ENCODE measurements at places on chromosomes 5 and 9.

DNA sequence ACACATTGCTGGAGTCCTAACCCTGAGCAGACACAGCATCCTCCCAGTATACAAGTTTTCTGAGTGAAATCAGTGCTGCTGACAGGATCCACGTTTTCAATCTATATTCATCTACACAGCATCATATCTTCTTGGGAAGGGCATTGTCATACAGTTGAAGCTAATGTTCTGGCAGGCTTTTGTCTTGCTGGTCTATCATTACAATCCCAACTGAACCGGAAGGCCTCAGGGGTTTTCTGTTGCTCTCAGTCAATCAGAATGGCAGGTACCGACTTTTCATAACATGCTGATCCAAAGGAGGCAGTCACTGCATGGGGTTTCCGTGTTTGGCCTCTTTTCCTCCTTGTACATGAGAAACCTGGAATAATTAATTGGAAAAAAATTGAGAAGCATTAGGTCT, 2118.8 kb upstream of the WWC1 start:
- no peak for DNase-seq

DNA sequence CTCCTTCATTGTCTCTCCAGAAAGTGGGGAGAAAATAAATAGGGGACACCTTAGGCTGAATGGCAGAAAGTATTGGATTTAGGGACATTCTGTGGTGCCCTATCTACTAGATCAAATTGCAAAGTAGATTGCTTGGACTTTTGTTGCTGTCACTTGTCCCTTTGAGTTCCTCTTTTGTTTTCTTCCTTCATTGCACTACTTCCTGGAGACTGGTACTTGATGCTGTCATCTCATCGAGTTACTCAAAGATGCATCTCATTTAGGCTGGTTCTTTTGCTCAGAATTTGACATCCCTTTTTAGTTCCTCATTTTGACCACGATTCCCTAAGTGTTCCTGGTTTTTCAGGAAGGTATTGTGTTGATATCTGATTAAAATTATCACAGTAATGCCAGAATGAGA, 137.6 kb downstream of the ADGRV1 start:
- DNase-seq, result no peak

- DNase-seq, result peak; percentile 82
Measured at GRCh38 chr5:10283927-10284635, 23.6 kb downstream of the CMBL start.

DNA sequence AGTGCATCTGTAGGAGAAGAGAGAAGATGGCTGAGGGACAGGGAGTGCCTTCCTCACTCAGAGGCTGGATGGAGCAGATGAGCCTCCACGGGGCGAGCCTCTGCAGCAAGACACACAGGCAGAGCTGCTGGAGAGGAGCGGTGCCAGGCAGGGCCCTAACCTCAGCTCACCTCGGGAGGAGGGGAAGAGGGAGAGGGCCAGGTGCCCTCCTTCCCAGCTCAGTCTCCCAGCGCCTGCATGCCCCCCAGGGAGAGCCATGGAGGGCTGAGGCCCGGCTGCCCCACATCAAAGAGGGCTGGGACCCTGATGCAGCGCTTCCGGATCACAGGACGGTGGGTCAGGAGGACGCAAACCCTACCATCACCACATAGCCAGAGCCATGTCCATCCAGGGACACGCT, 13.6 kb upstream of the SPATA31E1 start:
- DNase-seq, result no peak

- no peak for DNase-seq
Measured at GRCh38 chr5:78562001-78562400, 86.6 kb downstream of the LHFPL2 start.

- DNase-seq, result no peak
Measured at GRCh38 chr9:110141227-110141793, 66.6 kb downstream of the C9orf152 start.

DNA sequence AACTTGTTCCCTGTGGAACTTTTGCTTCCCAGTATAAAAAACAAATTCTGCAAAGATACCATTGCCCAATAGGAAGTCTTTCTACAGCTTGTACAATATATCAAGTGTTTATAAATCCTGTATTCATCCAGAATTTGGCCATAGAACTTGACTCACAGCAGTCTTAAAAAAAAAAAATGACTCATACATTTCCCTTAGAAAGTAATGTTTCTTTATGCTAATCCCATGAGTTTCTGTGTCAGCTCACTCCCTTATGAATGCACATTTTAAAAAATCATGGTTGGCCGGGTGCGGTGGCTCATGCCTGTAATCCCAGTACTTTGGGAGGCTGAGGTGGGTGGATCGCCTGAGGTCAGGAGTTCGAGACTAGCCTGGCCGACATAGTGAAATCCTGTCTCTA, 89.3 kb upstream of the DMRT1 start:
- DNase-seq, result no peak

DNA sequence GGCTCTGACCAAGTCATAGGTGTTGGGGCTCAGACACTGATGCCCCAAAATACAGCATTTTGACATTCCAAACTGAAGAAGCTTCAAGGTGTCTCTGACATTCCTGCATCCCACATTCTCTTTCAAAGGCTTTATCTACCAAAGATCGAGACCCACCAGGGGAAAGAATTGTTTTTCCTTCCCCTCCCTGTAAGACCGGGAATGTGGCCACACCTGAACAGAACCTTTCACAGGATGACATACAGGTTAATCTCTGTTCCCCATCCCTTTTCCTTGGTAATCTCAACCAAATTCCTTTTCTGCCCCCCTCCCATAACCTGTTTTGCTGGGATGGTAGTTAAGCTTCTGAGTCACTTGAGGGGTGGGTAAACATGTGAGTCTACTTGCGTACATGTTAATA, 72.3 kb downstream of the IQGAP2 start:
- DNase-seq, result no peak

DNA sequence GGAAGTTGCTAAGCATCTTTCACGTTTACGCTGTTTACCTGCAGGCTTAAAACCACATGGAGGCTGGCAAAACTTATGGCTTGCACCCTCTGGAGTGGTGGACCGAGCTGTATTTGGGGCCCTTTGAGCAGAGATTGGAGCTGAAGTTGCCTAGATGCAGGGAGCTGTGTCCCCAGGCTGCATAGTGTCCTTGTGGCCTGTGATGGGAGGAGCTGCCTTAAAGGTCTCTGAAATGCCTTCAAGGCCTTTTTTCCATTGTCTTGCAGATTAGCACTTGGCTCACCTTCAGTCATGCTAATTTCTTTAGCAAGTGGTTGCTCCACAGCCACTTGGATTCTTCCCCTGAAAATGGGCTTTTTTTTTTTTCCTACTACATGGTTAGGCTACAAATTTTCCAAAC, 81.5 kb upstream of the CHD1 start:
- no peak for DNase-seq

GRCh38 chr5:151171529-151171928, 13.9 kb upstream of the ANXA6 start:
- no peak for DNase-seq

- no peak for DNase-seq
Measured at GRCh38 chr5:83744821-83745220, 24.2 kb upstream of the HAPLN1 start.

GRCh38 chr9:82057805-82058204, 69.2 kb downstream of the SPATA31D1 start:
- DNase-seq, result no peak

DNA sequence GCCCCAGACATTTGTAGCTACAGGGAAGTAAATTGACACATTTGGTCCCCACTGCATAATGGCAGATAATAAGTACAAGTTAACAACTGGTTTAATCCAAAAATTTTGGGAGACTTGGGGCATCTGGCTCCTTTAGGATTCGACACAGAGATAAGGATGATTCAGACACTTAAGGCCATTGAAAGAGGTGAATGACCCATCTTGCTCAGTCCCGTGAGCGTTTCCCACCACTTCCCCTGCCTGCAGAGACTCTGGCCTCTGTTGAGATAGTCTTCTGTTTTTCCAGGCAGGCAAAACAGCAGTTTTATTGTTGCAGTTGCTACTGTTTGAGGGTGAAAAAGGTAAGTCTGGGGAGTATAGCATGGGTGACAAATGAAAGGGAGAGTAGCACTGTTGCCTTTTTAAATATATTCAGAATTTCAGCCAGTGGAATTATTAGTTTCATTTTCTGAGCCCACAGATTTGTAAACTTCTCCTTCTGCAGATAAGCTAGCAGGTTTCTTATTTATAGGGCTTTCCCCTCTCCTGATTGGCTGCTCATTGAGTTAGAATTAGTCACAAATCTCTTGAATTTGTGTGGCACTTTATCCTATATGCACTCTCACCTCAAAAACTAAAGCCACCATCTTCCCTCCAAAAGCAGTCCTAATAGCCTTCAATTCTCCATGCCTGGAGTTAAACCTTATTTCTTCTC, 19.3 kb downstream of the ACO1 start:
- no peak for DNase-seq
